ENCODE measurements at places on chromosomes 16 and 17.

DNA sequence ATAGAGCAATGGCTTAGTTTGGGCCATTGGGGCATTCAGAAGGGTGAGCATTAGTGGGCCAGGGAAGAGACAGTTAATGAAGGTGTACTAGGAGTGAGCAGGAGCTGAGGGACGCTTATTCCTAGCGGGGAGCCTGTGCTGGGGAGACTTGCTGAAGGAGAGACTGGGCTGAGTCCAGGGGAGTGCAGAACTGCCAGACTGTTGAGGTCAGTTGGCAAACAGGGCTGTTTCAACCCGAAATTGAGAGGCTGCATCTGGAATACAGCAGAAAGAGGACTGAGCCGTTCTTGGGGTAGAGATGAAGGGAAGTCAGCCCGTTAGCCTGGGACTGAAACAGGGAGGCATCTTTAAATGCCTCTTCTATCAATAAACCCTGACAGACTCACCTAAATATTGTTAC, 33.2 kb downstream of the MAP2K6 start:
- DNase-seq, result no peak

DNA sequence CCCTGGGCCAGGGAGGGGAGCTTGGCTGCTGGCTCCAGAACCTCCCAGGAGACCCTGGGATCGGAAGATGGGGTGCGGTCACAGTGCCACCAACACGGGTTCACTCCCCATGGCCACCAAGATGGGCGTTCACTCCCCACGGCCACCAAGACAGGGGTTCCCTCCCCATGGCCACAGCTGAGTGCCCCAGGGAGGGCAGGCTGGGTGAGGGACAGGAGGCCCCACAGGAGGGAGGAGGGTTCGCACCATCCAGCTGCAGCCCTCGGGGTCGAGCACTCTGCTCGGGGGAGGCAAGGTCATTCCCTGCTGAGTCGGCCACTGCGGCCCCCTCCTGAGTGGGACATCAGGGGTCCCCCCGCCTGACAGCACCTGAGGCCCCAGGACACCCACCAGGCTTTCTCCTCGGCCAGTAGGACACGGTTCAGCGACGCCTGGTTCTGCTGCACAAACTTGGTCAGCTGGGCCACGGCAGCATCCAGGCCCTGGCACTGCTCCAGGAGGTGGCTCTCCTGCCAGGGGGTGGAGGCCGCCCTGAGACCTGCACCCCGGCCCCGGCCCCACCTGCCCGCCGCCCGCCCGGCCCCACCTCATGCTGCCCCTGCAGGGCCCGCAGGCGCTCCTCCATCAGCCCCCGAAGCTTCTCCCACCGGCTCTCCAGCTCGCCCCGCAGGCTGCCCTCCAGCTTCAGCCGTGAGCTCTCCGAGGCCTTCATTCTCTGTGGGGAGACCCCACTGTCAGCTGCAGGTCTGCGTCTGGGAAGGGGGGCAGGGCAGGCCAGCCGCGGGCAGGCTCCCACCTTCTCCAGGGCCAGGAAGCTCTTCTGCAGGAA, 5.9 kb downstream of the CCDC154 start:
- DNase-seq, result no peak

- no peak for DNase-seq
These were observed 108.6 kb downstream of the C17orf67 start for GRCh38 chr17:56725144-56725543.

DNA sequence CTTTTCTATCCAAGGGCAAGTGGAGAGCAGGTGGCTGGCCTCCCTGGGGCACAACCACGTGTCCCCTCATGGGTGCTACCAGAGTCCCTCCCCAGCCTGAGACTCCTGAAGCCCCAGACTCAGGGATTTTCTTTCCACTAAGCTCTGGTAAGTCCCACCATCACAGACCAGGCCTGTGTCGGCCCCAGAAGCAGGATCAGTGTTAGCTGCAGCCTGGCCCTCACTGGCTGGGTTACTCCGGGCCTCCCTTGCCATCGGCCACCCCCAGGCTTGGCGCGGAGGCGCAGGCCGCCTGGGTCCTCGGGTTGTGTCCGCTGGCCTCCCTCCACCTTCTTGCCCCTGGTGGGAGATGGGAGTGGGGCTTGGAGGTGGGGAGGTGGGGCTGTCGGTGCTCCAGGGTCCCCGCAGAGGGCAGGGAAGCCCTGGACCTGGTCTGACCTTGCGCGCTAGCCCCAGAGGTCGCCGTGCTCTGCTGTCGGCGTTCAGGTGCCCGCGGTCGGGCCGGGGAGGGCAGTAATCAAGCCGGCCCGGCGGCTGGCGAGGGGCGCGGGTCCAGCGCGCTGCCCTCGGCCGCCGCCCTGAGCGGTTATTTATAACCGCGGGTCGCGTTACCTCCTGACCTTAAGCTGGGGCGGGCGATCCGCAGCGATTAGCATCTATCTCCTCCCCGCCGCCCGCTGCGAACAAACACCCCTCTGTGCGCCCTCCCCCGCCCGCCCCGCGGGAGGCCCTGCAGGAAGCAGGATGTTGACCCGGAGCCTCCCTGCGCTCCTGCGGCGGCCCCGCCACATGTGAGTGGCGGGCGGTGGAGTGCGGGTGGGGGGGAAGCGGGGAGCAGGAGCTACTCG, 78.1 kb upstream of the TOB1 start:
- DNase-seq, result no peak

DNA sequence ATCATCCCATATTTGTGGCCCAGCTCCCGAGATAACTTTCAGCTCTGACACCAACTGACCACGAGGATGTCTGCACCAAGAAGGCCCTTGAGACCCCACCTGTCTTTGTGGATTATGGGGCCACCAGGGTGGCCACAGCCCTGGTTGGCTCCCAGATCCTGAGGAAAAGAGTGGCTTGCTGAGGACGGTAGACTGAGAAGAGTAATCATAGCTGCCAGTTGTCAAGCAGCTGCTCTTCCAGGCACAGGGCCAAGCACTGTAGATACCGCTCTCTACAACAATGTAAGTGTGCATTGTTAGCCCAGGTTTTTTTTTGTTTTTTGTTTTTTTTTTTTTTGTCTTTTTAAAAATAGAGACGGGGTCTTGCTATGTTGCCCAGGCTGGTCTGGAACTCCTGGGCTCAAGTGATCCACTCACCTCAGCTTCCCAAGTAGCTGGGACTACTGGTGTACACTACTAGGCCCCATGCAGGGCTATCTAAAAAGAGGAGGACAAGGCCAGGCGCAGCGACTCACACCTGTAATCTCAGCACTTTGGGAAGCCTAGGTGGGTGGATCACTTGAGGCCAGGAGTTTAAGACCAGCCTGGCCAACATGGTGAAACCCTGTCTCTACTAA, 9.6 kb downstream of the ZNF205 start:
- no peak for DNase-seq

- DNase-seq, result no peak
These were observed 2.5 kb upstream of the CORO6 start for GRCh38 chr17:29625037-29625750.

- no peak for DNase-seq
These were observed 89.1 kb upstream of the GNAO1 start for GRCh38 chr16:56102183-56102686.

GRCh38 chr17:48592577-48592976, 1.0 kb downstream of the HOXB5 start:
- no peak for DNase-seq

GRCh38 chr16:87317750-87318644, 805 bp upstream of the C16orf95 start:
- no peak for DNase-seq

DNA sequence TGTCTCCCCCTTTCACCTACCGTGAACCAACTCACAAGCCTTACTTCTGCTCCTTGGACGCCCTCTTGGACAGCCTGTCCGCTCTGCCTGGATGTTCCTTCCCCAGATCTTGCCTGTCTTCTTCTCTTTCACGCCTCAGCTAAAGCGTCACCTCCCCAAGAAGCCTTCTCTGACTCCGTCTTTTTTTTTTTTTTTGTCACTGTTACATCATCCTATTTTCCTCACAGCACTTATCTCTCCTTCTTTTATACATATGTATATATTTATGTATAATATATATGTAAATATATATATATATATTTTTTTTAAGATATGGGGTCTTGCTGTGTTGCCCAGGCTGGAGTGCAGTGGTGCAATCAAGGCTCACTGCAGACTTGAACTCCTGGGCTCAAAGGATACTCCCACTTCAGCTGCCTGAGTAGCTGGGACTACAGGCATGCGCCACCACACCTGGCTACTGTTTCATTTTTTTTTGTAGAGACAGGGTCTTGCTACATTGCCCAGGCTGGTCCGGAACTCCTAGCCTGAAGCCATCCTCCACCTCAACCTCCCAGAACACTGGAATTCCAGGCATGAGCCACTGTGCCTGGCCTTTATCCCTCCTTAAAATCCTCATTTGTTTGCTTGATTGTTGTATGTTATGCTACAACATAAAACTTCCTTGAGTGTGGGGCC, 16.5 kb upstream of the AKTIP start:
- DNase-seq, result no peak

- DNase-seq, result no peak
These were observed 146.1 kb downstream of the GAS7 start for GRCh38 chr17:10052106-10052813.

DNA sequence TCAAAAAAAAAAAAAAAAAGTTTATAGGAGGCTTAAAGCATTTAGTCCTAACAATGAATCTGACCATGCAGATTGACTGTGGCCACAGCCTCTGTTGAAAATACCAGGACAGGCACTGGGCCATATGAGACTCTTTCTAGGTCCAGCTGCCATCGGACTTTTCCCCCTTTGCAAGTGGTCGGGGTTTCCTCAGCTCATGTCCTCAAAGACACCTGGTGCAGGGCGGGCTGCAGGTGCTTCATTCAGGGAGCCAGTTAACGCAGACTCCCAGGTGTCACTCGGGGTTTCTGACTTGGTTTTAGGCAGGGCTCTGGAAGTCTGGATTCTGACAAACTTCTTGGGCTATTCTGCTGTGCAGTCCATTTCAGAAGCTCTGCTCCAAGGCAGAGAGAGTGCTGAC, 20.9 kb downstream of the ELAC2 start:
- DNase-seq, result no peak

GRCh38 chr16:66678337-66678736, 18.2 kb downstream of the CMTM4 start:
- no peak for DNase-seq

DNA sequence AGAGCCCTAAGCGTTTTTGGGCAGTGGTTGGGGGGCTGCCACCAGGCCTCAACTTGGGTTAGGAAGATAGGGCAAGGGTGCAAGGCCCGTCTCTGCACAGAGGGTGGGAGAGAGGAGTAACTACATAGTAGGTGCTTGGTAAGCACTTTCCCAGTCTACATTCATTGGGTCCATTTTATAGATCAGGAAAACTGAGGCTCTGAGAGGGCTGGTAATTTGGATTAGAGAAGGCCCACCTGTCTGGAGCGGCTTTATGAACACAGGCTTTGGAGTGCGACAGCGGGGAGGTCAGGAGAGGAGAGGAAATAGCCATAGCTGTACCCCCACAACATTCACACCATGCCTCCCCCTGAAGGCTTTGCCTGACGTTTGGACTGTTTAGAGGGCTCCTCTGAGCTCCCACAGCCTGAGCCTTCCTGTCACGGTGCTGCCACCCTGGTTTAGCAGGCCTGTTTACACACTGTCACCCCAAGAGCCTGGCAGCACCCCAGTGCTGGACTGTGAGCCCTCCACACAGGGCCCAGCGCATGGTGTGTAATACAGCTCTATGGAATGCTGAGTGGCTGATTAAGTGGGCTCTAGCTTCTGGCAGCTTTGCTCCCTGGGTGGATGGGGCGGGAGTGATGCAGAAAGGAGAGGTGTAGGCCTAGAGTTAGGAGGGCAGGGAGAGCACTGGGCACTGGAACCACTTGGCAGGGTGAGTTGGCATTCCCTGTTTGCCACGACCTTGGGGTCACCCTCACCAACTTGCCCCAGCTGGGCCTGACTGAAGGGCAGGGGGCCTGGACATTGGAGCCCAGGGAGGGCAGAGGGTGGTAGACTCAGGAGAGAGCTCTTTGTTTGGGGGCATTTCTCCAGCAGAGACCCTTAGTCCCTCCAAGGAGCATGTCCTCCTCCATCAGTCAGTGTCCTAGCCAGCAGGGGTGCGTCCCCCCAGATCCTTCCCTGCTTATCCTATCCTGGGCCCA, 73.7 kb downstream of the RAI1 start:
- DNase-seq, result no peak

GRCh38 chr16:78597809-78598570, 498.5 kb downstream of the WWOX start:
- DNase-seq, result no peak

DNA sequence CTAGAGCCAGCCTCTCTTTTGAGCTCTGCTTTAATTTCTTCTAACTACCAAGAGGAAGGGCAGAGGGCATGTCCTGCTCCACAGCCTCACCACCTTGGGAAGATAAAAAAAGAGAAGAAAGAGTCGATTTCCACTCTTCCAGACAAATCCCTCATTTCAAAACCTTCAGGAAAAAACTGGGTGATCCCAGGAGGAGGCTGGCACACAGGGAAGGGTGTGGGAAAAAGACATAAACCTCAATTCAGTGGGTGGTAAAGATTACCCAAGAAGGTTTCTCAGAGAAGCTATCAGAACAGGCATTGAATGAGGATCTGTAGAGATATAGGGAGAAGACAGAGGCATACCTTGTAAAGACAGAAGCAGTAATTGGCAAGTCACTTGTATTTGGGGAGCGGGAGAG, 79.9 kb upstream of the CRHR1 start:
- no peak for DNase-seq

DNA sequence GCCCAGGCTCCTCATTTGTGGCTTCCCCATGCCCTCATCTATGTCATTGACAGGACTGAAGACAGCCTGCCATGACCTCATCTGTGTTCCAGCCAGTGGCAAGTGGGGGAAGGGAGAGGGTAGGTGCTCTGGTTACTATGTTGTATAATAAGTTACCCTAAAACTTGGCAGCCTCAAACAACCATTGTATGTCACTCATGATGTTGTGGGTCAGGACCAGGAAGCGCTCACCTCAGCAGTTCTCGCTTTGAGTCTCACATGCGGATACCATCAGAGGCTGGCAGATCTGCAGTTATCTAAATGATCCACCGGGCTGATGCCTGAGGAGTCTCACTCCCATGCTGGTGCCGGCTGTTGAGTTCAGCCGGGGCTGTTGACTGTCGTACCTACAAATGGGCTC, 89.0 kb upstream of the TMEM97 start:
- no peak for DNase-seq

DNA sequence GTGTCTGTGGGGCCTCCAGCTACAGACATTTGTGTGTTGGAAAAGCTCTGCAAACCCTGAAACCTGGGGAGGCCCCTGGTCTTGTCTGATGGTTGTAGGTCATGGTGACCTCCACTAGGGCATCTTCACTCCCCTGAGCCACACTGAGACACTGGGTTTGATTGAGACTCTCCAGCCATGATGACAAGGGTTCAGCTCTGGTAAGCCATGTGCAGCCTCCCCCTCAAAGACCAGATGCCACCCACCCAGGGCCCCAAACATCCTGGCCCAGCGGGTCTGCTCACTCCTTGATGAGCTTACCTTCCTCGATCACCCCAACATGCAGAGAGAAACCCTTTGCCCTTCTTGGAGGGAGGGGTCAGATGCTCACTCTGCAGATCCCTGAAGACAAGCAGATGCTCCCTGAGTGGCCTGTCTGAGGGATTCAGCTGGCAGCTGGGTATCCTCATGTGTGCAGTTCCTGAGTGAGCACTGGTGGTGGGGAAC, 101.6 kb downstream of the METRNL start:
- no peak for DNase-seq

DNA sequence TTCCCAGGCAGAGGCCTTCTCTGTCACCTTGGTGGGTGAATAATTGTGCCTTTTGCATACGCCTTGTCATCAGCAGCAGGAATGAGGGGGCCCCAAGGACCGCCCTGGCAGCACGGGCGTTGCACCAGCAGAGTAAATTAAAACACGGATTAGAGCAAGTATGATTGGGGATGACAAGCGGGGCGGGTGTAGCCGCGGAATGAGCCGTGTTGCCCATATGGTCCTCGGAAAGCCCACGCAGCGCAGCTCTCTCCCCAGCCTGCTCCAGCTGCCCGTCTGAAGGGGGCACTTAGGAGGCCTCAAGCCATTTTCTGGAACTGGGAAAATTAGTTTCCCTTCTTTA, 299.4 kb upstream of the IRX3 start:
- DNase-seq, result no peak

- DNase-seq, result no peak
These were observed 47.6 kb downstream of the NUP93 start for GRCh38 chr16:56777482-56777881.

Measured in BJ (cell line).